Lower leg skin (tissue), 4 donors: ENCODE measurements at places on chromosomes 6 and 20. TPM values are rescaled to one million over a fixed set of nuclear protein-coding genes. Genes with fewer than 3 reads are reported as not detected.

DNA sequence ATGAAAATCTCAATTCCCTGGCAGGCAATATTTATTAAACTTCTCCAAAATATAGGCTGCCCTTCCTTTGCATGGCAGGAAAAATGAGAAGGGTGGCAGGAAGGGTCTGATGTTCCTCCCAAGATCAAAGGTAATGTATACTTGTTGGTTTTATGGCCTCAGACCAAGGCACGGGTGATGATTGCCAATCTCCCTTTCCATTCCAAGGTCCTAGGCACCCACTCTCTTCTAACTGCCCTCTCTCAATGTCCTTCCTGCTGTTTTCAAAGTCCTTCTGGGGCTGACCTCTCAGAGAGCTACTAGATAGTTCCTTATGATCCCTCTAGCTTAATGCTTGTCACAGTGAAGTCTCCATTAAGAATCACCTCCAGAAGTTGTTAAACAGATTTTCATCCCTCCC lies 15.6 kb upstream of the JAG1 start:
- no peak for DNase-seq

TMEM63B gene
- 88.4 TPM for total RNA-seq

EPPIN gene
- total RNA-seq = not detected

TMEM151B gene
- not detected for total RNA-seq

CYP24A1 gene
- not detected for total RNA-seq

DNA sequence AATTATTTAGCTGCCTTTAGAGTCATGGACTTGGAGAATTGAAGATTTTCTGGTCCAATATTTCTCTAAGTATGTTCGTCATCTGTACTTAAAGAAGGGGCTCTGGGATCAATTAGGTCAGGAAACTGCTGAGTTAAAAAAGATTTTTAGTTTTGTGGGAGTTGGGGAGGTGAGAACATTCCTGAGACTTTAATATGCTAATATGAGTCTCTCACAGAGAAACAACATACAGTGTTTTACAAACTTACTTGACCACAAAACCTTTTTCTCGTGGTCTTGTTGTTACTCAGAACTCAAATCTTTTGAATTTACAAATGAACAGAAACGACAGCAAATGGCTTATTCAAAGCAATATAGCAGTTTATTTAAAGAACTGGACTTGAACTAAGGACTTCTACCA lies 67.9 kb downstream of the LIN28B start:
- no peak for DNase-seq

GRCh38 chr20:57069442-57069841 lies 197.0 kb downstream of the BMP7 start:
- DNase-seq = no peak

- DNase-seq = no peak
These were observed 109.4 kb downstream of the TBXT start for GRCh38 chr6:166058064-166058739.

EIF6 gene
- total RNA-seq = 193 TPM

FKBP1C gene
- total RNA-seq = 0.16 TPM

DNA sequence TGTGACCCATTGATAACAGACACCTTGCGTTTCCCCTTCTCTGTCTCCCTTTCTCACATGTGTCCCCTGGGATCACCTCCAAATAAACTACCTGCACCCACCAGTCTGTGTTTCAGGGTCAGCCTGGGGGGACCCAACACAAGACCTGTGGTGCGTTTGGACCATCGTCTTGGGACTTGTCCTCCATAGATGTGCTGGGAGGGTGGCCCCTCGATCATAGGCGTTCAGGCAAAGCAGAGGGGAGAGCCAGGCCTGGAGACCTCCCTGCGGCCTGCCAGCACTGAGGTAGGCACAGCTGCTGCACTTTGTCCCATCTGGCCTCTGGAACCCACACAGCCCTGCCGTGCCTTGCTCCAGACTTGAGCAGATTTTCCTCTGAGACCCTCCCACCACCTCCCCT lies 18.1 kb downstream of the CST9 start:
- peak; percentile 21 for DNase-seq

- peak; percentile 98 for DNase-seq
These were observed at the start of gene UBE2V1 for GRCh38 chr20:50112512-50113419. Gene UBE2V1, minus strand, starts transcription at chr20:50113150. Its CDS starts 22 bp downstream, at chr20:50113128.
